ENCODE measurements at places on chromosomes 3 and 15. TPM values are rescaled to one million over a fixed set of nuclear protein-coding genes. Genes with fewer than 3 reads are reported as not detected.

DNA sequence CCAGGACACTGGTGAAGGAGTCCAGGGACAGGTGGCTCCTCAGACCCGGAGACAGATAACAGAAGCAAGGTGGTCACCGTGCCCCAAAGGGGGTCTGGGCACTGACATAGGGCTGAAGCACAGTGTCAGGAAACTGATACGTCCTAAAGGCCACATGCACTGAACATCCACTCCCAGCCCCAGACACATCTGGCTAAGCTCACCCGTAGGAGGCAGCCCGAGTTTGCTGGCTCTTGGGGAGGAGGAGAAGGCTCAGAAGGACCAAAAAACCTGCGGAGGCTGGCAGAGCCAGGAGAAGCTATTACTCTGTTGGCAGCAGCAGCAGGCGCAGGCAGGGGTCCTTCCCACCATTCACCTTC, 1.2 kb downstream of the CACNA2D2 start:
- DNase-seq = no peak

The GATM gene
- 0.65 TPM for total RNA-seq

GRCh38 chr3:190017521-190018288, 103.0 kb downstream of the P3H2 start:
- DNase-seq = no peak

GRCh38 chr3:56974247-56974930, 86.1 kb upstream of the SPATA12 start:
- DNase-seq = no peak

- peak; percentile 94 for DNase-seq
These were observed 67.2 kb downstream of the CACNA2D2 start for GRCh38 chr3:50436114-50436674.

DNA sequence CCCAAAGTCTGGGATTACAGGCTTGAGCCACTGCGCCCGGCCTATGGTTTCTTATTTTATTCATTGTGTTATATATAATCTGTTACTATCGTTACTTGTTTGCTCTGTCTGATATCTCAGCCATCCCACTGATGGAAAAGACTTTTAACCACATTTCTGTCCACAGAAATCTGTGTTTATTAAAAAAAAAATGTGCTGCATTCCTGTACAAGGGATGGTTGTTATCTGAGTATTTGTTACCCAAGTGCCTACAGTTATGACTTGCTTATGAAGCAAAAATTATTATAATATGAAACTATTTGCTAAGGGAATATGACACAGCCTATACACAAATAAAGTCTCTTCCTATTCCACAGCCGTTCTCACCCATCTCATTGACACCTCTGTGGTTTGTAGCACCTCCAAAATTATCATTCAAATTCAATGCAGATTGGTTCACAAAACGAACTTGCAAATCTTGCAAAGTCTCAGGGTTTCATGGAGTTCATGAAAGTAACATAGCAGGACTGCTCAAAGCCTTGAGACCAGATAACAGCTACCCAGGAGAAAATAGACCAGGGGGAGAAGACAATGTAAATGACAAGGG, 47.4 kb upstream of the UBE2E1 start:
- DNase-seq = no peak

DNA sequence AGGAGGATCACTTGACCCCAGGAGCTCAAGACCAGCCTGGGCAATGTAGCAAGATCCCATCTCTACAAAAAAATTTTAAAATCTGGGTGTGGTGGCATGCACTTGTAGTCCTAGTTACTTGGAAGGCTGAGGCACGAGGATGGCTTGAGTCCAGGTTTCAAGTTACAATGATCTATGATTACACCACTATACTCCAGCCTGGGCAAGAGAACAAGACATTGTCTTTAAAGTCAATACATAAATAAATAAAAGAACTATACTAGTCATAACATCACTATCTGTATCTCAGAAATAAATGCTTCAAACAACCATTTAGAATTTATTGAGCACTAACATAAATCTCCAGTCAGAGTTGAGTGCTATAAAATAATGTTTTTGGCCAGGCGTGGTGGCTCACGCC, 8.5 kb upstream of the PHLDB2 start:
- no peak for DNase-seq
